ENCODE measurements at places on chromosomes 4 and X. TPM values are rescaled to one million over a fixed set of nuclear protein-coding genes. Genes with fewer than 3 reads are reported as not detected.

- no peak for DNase-seq
Observed at GRCh38 chrX:115533485-115533884, 27.5 kb upstream of the PLS3 start.

GRCh38 chr4:2867758-2868491, 24.3 kb downstream of the ADD1 start:
- no peak for DNase-seq

DNA sequence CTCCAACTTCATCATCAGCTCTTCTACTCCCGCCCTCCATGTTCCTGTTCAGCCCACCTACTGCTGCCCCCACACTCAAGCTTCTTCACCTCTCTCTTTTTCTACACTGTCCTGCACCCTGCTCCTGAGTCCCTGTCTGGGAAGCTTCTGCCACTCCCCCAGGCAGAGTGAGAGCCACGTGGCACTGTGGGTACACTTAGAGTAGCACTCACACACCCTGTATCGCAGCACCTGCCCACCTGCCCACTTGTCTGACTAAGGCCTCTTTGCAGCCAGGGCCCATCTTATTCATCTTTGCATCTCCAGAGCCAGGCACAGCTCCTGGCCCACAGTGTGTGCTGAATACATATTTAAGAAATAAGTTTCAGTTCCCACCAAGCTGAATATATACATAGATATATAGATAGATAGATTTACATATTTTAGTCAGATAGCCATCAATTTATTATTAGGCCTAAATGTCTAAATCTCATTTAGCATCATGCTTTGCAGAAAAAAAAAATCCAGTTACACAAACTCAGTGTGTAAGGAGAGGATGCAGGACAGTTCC, 24.9 kb downstream of the CCDC149 start:
- DNase-seq = no peak

The STOX2 gene
- not detected for total RNA-seq

The GYPB gene
- total RNA-seq = not detected

DNA sequence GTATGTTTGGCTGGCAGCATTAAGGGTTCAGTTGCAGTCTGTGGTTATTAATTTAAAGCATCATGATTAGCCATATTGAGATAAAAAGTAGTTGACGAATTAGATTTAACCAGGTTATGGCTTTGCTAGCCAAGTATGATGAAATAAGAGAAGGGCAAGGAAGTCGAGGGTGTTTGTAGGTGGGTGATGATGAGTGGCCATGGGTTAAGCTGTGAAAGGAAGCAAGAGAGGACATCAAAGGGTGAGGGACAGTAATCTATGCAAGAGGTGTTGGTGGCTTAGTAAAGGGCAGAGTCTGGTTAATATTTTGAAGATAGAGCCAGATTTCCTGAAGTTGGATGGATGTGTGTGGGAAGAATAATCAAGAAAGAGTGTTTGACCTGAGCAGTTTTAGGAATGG, 44.5 kb downstream of the STIM2 start:
- no peak for DNase-seq

GRCh38 chrX:148938348-148938747, 437.9 kb downstream of the AFF2 start:
- DNase-seq = no peak

- no peak for DNase-seq
Observed at GRCh38 chr4:5892323-5893003, 423 bp downstream of the CRMP1 start.

DNA sequence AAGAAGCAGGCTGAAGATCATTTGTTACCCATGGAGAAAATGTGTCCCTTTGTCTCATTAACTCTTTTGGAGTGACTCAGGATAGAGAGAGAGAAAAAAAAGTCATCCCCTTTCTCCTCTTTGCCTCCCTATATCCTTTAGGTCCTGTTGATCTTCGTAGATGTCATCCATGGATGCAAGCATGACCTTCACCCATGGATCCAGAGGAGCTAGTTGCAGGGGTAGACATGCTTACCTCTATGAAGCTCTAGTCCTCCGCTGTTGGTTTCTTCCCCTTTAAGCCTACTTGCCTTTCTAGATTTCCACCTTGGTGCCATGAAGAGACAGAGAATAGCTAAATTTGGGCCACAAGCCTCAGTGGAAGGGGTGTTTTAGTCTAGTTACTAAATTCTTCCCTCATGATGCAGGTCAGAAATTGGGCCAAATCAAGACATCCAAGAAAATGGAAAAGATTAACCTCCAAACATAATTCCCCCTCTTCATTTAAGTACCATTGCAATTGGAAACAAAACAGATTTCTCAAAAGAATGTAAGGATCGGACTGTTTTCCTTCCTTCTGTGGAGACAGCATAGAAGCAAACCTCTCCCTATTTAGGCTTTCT, 178.4 kb downstream of the TECRL start:
- DNase-seq = no peak

Measured in activated CD4-positive, alpha-beta memory T cell treated with anti-CD3 and anti-CD28 coated beads, Interleukin-2, amount 10 ng/mL, durations not matched to agents 7 days and 5 days (primary cell).